ENCODE measurements at places on chromosomes 1 and 21. TPM values are rescaled to one million over a fixed set of nuclear protein-coding genes. Genes with fewer than 3 reads are reported as not detected.

Gene HEYL
- 44.1 TPM for polyA plus RNA-seq

Gene CDCP2
- not detected for polyA plus RNA-seq

Gene ELAPOR1
- polyA plus RNA-seq: 0.69 TPM

Gene SPATA17
- polyA plus RNA-seq: 3.6 TPM

- no peak for DNase-seq
Observed at GRCh38 chr1:115670476-115671175, 28.9 kb downstream of the VANGL1 start.

DNA sequence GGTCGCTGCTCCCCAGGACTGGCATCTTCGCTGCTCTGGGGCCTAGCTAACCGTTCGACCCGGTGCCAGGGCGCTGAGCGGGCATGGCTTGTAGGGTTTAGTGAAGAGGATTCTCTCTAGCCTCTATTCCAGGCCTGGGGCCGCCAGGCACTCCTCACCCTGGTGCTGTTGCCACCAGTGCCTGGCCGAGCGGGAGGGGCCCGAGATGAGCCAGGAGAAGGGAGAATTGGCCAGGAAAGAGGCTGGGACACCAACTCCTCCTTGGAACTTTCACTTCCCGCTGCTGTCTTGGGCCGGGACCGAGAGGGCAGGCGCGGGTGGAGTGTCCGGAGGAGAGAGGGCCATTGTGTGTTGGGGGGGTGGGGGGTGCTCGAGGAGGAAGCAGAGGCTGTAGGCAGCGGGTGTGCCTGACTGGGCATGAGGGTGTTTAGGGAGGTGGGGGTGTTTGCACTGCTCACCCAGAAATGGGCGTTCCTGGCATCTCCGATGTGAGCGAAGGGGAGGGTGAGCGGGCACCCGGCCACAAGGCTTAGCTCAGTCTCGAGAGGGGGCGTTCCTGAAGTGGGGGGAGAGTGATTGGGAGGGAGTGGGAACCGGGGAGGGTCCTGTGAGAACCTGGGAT, 772 bp downstream of the ADAM15 start:
- DNase-seq: no peak

DNA sequence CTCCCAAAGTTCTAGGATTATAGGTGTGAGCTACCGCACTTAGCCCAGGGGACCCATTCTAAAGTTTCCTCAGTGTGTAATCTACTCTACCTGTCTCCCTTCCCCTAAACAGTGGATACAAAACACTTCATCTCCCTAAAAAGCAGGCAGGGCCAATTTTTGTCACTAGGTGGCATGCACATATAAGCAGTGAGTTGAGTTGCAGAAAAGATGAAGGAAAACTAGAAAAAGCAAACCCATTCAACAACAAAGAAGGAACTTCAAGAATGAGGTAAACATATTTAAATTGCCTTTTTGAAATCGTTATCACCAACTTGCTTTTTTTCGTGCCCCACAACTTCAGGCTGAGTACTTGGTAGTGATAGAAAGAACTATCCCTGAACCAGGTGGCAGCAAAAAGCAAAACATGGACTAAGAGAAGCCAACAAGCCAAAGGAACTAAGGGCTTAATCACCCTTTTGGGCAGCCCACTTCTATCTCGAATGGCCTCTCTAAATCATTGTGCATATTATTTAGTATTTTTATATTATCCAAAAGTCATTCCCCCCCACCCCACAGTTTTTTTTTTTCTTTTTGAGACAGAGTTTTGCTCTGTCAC, 19.7 kb upstream of the ALDH9A1 start:
- peak; percentile 52 for DNase-seq

- DNase-seq: no peak
Observed at GRCh38 chr1:38576241-38576640, 283.3 kb downstream of the RRAGC start.

DNA sequence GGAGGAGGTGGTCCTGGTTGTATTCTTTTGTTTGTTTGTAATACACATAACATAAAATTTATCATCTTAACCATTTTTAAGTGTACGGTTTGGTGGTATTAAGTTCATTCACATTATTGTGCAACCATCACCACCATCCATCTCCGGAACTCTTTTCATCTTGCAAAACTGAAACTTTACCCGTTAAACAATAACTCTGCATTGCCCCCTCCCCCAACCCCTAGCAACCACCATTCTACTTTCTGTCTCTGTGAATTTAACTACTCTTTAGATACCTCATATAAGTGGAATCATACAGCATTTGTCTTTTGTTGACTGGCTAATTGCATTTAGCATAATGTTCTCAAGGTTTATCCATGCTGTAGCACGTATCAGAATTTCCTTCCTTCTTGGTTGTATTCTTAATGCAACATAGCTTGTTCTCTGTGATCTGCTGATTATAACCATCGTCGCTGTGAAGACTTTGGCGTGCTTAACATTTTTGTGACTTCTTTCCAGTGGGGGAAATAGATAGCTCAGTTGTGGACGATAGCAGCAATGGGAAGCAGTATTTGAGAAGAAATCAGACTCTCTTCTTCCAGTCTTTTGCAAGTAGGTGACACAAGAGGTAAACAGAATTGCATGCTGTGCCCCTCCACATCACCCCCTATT, 117.5 kb upstream of the HOOK1 start:
- DNase-seq: no peak

DNA sequence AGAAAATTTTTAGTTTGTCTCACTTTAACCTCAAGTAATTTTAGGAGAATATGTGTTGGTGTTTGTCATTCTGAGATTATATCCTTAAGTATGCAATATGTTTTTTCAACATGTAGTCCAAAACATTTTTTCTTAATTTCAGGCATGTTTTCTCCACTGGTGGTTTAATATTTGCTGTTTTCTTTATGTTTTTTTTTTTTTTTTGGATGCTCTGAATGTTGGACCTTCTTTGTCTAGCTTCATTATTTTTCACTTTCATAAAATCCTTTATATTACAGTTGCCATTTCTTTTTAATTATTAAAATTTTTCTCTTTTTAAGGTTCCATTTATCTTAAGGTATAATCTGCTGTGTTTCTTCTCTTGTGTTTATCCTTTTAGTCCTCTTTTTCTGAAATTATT, 342.2 kb upstream of the DUSP10 start:
- no peak for DNase-seq

- no peak for DNase-seq
Observed at GRCh38 chr1:168387781-168388760, 107.4 kb downstream of the TBX19 start.

DNA sequence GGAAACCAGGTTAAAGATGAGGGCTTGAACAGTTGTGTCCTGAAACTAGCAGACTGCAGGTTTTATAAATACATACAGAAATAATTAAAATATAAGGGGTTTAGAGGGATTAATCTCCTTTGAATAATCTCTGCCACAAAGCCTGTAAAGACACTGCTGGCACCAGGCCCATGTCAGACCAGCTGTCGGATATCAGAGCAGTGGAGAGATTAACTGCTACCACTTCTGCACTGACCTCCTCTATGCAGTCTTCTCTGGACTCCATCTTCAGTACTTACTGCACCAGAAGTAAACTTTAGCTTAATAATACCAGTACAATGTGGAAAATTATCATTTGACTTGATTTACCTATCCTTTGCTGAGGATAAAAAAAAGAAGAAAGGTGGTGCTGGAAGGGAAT, 128.6 kb downstream of the LHX4 start:
- peak; percentile 29 for DNase-seq

DNA sequence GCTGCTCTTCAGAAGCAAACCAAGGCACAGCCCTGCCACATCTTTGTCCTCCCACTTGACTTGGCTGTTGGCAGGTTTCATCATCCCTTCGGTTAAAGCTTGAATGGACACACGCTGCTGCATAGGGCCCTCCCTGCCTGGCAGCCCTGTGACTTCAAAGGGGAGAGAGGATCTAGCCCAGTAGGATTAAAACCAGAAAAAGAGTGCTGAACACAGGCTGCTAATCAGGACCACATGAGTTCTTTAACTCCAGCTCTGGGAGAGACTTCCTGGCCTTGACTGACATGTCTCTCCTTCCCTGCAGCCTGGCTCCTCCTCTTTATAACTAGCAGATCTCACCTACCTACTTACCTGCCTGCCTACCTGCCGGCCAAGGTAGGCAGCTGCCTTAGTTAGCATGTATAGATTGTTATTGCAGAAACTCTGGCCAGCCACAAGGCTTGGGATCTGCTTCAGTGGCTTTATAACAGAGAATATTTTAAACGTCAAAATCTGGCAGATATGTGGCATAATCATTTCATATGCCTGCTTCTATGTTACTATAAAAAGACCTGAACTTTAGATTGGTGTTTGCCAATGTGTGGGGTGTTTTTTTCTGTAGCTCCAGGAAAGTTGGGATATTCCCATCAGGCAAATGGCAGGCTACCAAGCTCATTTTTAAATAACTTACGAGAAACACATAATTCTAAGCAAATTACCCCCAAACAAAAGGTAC, 49.4 kb downstream of the ERG start:
- DNase-seq: no peak

DNA sequence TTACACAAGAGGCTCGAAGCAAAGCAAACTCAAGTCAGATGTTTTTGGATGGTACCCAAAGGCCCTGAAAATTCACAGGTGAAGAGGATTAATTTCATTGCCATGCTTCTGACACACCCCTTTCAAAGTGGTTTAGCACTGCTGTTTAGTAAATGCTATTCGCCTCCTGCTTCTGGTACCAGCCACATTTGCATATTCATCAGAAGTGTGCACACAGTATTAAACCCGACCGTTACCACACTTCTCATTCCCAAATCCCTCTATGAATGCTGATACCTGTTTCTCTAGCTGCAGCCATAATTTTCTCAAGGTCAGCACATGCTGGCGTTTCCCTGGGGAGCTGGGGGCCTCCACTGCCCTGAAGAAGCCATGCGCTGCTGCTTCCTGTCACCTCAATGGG, 179.8 kb upstream of the DAB1 start:
- DNase-seq: no peak

DNA sequence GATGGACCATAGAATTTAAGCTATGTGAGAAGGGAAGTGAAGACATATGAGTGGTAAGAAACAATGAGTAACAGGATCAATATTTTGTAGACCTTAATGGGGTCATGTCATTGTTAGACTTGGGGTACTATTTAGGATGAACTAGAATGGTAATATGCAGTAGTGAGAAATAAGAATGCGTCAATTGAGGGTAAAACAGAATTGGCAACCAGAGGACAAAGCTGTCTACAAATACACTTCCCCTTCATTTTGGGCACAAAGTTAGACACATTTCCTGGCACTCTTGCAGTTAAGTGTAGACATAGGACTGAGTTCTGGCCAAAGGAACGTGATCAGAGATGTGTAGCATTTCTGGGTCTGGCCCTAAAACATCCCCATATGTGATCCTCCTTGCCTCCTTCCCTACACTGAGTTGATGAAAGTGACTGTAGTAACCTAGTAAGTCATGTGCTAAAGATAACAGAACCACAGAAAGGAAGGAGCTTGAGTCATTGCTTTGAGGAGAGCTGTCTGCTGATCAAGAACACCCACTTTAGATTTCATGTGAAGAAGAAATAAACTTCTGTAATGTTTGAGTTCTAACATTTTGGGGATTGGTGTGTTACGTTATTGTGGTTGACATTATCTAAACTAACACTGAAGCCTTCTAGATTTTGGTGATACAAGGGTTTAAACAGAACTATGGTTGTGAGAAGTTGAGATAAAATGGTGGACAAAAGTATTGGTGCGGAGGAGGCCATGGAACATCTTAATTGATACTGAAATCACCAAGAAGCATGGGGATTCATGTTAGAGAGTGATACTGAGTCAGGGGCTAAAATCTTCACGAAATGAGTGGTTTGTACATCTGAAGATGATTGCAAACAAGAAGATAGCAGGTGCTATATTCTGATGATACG, 41.7 kb downstream of the CD55 start:
- DNase-seq: no peak

DNA sequence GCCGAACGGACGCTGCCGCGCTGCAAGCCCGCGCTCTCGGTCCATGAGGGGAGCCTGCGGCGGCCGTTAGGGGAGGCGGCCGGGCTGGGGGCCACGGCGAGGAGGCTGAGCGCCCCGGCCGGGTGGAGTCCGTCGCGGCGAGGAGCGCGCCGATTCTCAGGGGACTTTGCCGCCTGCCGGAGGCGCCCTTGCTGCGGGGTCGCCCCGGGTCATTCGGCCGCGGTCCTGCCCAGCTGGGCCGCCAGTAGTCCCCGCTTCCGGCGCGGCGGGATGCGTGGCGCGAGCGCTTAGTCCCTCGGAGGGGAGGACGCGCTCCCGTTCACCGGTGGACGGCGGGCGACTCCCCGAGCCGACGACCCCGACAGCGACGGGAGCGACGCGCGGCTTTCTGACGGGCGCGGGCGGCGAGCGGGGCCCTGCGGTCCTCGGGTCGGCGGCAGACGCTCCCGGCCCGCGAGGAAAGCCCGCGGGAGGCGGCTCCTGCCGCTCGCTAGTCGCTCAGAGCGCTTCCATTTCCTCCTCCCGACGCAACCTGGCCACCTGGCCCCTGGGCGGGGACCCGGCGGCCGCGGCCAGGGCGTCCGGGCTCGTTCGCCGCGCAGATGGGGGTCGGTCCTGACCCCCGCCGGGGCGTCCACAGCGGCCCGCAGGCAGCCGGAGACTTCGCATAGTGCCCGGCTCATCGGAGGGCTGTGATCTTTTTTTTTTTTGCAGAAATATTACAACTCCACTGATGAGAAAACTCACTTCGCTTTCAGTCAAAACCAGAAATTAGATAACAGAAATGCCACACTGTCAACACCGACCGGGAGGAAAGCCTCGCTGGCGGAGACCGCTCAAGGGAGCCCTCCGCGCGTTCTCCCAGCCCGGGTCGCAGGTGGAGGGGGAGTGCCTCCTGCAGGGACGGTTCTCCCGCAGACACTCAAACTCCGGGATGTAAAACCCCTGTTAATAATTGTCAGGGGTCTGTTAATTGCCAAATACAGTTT, 641 bp upstream of the ZBTB21 start:
- DNase-seq: no peak

DNA sequence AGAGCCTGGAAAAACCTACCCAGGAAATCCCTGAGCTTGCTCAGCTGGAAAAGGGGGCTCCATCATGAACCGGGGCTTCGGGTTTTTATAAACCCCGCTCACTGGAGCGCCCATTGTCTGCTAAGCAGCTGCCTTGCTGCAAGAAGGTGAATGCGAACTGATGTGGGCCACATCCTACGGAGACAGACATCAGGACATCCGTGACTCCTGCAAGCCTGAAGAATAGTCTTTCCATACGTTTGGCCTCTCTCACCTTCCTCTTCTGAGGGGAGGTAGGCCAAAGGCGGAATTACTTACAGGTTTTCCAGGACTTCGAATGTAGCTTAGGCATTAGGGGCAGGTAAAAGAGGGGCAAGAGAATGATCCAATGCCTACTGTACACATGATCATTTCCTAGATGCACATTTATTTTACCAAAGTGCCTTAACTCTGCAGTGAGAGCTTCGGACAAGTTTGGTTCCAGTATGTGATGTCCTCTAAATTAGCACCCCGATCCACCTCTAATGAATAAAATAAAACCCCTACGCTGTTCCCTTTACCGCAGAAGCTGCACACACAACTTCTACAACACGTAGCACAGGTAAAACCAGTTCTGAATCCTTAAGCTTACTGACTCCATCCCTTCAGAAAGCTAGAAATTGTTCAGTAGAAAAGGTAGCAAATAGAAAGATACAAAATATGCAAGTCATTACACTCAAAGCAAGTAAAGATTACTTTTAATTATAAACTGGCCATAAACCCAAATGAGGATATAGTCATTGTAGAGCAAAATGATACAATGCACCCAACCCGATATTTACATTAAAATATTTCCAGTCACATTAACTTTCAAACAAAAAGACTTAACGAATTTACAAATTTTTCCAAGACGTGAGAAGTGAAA, 866 bp upstream of the SORT1 start:
- DNase-seq: no peak

Measured in muscle of arm (tissue), 14 donors.